Activated CD4-positive, alpha-beta T cell treated with anti-CD3 and anti-CD28 coated beads, Interleukin-2, Interleukin-6, amounts not matched to agents 100 ng/mL and 50 ng/mL, durations not matched to agents 16 hours and 8 hours (primary cell): ENCODE measurements at places on chromosomes 2 and 18.
A peak's percentile ranks its signal among the peaks of the same experiment; 100 is the strongest.

GRCh38 chr2:72289283-72289682 is 141.6 kb upstream of the CYP26B1 start:
- no peak for DNase-seq

GRCh38 chr2:14634489-14635390 is 2.2 kb downstream of the LRATD1 start:
- peak; percentile 39 for DNase-seq

GRCh38 chr18:66428795-66429194 is 175.1 kb downstream of the CDH19 start:
- DNase-seq: no peak

DNA sequence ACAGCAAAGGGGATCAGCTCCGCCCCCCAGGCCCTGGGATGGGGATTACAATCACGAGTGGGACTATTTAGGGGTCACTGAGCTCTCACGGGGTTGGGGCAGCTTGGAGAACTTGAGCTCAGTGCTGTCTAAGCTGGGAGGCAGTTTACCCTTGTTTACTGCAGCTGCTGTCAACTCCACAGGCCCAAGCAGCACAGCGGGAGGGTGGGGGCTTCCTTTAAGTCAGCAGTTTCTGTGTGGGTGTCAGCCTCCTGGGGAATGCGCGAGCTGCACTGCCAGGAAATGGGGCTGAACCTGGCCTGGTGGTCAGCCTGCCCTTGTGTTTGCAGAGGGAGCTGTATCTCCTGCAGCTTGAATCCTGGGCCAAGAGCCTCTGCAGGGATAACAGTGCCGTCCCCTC is 29.8 kb downstream of the TOGARAM2 start:
- DNase-seq: peak; percentile 44

DNA sequence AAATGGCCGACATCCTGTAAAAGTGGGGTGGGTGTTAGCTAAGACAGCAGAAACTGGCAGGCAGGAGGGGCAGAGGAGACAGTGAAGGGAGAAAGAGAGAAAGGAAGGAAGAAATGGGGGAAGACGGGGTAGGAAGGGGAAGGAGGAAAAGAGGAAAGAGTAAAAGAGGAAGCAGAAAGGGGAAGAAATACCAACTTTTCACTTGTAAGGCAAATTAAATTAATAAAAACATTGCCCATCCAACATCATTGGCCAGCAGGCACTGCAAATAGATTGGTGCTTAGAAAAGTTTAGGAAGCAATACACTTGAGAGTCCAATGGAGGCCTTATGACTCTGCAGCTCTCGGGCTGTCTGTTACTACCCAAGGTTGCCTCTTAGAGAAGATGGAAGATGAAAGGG is 116.7 kb downstream of the TNS1 start:
- DNase-seq: no peak

GRCh38 chr2:227411320-227411989 is 23.7 kb upstream of the SCYGR1 start:
- peak; percentile 82 for DNase-seq

- no peak for DNase-seq
Observed at GRCh38 chr2:197673606-197674005, 1.8 kb downstream of the RFTN2 start.

GRCh38 chr2:239990966-239991365 is 34.2 kb downstream of the NDUFA10 start:
- DNase-seq: no peak

GRCh38 chr2:2502201-2502549 is 171.1 kb upstream of the MYT1L start:
- no peak for DNase-seq

DNA sequence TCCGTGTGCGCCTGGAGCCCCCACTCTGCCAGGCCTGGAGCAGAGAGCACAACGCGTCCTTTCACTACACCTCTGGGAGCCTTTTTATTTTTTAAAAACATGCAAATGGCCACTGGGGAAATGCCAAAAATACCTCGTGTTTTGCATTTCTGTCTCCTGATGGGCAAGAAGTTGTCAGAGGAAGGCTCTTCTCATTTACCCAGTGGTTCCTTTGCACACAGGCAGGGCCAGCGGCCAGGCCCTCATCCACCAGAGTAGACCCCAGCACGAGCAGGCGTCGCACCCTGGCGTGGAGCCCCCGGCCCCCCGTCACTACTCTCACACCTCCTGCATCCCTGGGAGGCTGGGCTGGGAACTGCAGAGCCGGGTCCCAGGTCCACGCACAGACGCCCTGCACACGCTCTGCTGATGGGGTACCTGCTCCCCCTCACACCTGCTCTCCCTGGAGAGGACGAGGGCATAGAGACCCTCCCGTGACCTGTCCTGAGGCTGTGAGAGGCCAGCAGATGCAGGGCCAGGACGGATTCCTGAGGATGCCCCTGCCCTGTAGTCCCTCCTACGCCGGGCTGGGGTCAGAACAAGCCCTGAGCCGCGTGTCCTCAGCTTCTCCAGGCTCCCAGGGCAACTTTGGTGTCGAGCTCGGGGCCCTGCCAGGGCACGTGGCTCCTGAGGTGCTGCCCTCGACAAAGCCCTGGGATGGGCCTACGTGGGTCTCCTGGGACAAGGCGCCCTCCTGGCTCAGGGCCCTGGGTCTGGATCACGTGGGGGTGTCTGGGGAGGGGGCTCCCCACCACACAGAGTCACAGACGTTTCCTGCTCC is 65.0 kb downstream of the NFATC1 start:
- DNase-seq: no peak

GRCh38 chr2:147045113-147045512 is 799.7 kb upstream of the ACVR2A start:
- peak; percentile 51 for DNase-seq

DNA sequence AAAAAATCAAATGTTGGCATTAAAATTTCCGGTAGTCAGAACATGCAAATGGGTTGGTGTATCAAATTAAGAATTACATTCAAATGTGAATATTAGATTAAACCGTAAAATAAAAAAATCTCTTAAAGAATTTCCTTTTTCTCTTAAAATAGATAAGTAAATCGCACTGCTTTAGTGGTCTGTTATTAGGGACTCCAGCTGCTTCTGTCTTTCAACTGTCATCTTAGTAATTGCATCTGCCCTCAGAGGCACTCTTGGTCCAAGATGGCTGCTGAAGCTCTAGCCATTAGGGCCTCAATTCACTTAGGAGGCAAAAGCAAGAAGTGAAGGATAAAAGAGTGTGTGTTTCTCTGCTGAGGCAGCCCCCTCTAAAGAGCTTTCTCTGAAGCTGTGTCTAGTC is 132.4 kb downstream of the MGAT5 start:
- no peak for DNase-seq

DNA sequence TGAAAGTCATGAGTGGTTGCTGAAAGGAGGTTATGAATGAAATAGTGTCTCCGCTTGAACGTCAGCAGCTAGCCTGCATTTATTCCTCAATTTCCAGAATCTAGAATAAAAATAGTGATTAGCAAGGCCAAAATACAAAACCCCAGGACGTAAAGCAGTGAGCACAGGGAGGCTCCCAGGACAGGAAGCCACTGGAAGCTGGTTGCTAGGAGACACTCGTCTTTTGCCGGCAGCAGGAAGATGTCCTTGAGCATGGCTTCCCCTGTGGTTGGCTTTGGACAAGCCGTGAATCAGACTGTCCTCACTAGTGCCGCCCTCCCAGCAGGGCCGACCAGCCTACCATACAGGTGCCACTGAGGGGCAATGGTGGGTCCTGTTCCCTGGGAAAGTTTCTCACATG is 374.4 kb downstream of the MTX2 start:
- DNase-seq: no peak

- DNase-seq: no peak
Observed at GRCh38 chr2:26816893-26817292, 31.0 kb downstream of the CENPA start.

DNA sequence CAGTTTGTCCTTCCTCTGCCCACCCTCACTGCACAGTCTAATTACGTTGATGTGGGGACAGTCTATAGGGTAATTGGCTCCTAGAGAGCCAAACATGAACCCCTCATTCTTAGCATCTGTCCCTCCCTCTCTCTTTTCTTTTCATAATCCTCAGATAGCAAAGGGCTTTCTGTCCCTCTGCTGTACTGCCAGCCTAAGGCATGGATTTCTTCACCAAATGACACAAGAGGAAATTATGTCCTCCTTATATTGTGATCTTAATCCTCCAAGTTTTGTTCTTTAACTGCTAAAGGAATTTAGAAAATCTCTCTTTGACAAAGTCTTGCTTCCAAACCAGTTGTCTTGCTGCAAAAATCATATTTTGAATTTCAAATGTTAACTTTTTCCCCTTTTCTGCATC is 18.5 kb downstream of the ANTXR1 start:
- DNase-seq: no peak

DNA sequence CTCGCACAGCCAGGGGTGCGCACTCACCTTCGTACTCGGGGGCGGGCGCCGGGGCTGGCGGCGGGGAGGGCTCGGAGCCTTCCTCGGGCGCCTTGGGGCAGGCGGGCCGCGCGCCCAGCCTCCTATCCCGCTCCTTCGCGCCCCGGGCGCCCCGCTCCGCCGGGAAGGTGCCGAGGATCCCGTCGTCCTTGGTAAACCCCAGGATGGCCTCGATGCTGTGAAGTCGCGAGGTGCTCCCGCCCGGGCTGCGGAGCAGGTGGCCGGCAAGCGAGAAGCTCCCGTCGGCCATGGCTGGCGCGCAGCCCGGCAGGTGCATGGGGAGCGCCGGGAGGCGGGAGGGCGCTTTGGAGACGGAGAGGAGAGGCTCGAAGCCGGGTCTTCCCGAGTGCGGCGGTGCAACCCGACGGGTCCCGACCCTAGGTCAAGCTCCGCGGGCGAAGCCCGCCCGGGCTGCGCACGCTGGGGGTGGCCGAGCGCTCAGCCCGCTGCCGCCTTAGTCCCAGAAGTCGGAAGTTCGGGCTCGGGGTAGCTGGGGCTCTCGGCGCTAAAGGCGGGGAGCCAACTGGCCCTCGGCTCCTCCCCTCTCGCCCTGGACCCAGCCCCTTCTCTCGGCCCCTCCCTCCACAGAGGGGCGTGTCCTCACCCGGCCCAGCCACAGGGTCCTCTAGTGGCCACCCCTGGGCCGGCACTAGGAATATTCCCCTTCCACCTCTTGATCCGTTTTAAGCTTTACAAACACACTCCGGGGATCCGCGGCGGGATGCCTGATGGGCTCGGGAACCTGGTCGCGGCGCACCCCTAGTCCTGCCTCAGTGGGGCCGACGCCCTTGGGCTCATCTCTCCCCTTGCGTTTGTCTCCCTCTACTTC is at the start of gene RAX:
Gene RAX, minus strand, starts transcription at position 564 of the 868 bp plus-strand sequence. Its CDS starts 248 bp downstream, at position 316.
- peak; percentile 46 for DNase-seq

DNA sequence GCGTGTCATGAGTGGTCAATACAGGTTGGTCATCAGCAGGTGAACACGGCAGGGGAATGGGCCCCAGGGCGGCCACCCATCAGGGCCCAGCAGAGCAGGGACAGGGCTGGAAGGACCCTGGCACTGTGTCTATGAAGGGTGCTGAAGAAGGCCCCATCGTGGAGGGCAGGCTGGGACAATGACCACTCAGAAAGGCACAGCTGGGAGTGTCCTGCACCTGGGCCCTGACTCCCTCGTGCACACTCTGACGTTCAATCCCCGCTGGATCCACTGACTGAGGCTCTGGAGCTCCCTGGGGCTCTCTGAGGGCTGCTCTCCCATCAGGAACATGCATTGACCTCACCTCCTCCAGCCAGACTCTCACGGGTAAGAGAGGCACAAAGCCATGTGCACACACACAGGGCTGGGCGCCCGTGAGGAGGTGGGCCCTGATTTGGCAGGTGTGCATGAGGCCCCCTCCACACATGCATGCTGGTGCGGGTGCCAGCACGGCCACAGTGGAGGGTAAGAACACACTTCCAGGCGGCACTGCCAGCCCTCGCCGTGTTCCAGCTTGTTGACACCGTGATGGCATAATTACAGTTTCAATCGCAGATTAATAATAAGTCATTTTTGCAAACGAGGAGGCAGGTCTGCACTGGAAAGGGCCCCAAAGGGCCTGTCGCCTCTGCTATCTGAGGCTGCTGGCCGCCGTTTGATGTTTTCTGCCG is 58.5 kb downstream of the SMAD7 start:
- DNase-seq: no peak

GRCh38 chr2:113190871-113191270 is 17.1 kb downstream of the PSD4 start:
- DNase-seq: no peak

DNA sequence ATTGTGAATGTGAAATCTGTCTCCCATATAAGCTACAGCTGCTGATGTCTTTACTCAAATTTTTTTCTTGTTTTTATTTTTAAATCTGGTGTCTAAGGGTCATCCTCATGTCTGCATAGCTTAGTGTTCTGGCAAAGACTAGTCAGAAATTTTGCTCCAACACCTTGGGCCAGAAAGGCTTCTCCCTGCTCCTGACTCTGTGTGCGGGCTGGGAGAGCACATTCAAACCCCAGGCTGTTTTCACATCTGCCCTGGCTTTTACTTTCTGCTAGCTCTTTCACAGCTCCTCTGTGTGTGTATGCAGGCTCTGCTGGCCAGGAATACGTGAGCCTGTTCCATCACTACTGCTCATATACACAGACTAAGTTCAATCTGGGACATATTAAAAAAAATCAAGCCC is 102.9 kb upstream of the RIOK3 start:
- DNase-seq: no peak

GRCh38 chr18:8668381-8668780 is 37.0 kb upstream of the MTCL1 start:
- DNase-seq: no peak

DNA sequence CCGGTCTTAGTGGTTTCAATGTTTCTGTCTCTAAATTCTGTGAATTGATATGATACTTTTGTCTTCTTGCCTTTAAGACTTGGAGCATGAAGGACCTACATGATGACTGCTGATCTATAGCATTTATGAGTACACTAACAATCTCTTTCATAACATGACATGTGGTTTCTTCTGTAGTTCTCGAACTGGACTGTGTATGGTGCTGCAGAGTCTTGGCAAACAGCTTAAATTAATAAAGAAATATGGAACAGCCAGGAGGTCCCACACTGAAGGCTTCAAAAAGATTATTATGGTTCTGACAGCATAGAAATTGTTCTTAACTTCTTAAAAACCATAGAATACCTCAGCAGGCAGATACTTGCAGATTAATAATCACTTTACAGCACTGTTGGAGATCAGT is 145.0 kb downstream of the DCC start:
- no peak for DNase-seq

DNA sequence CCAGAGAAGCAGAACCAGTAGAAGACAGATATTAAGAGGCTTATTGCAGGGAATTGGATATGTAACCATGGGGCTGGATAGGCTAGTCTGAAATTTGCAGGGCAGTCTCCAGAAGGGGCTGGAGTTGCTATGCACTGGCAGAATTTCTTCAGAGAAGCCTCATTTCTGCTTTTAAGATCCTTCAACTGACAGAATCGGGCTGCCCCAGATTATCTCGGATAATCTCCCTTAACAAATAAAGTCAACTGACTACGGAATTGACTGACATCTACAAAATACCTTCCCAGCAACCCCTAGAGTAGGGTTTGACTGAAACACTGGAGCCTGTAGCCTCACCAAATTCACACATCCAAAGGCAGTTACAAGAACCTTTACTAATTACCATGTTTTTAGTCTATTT is 136.4 kb downstream of the SOCS6 start:
- no peak for DNase-seq

DNA sequence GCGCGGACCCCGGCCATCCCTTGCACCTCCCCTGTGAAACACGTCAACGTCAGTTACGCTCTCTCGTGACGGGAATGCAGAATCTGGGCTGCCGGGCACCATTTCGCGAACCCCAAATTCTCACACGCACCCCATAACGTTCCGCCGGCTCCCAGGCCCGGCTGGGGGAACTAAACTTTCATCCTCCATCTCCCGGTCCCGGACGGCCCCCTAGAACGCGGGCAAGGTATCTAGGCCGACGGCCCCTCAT is 544 bp downstream of the DNAJC27 start:
- no peak for DNase-seq
